ENCODE measurements at places on chromosomes 2 and 18. TPM values are rescaled to one million over a fixed set of nuclear protein-coding genes. Genes with fewer than 3 reads are reported as not detected.

- DNase-seq: no peak
Measured at GRCh38 chr2:224658780-224659405, 57.3 kb downstream of the CCDC195 start.

- no peak for DNase-seq
Measured at GRCh38 chr2:96498021-96498431, 7.1 kb downstream of the NEURL3 start.

GRCh38 chr2:45089554-45090261 lies 80.5 kb upstream of the SIX2 start:
- DNase-seq: no peak

DNA sequence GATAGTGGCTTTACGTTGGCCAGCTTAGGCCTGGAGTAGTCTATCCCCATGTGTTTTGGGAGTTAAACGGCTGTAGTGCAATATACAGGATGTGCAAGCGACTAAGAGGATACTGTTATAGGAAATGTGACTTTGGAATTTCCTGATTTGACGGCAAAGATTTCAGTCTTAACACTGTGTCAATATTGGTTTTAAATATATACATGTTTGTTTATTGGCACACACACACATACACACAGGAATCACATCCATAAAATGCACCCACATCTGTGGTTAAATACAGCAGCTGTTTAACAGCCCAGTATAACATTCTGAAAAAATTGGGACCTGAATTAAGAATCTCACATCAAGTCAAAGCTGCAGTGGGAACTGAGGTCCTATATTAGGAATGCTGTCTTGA lies 347.1 kb downstream of the TXNL1 start:
- no peak for DNase-seq

- DNase-seq: no peak
Measured at GRCh38 chr2:169072163-169072925, 3.0 kb downstream of the DHRS9 start.

- DNase-seq: no peak
Measured at GRCh38 chr2:196166876-196167275, 4.5 kb downstream of the STK17B start.

DNA sequence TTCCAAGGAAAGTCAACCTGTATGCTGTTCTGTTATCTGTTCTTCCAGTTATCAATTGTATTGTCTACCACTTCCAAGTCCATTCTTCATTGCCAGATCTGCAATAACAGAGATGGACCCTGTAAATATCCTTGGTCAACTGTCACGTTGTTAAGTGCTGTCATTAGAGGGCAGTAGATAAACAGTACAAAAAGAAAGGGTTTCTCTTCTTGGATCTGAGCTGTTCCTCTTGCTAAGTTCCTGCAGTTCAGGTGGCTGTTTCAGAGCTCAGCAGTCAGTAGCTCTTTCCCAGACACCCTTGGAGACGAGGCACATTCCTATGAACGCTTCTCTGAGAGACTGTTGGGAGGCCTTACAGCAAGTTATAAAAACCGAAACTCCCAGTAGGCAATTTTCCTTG lies 957.1 kb upstream of the CHAC2 start:
- no peak for DNase-seq

DNA sequence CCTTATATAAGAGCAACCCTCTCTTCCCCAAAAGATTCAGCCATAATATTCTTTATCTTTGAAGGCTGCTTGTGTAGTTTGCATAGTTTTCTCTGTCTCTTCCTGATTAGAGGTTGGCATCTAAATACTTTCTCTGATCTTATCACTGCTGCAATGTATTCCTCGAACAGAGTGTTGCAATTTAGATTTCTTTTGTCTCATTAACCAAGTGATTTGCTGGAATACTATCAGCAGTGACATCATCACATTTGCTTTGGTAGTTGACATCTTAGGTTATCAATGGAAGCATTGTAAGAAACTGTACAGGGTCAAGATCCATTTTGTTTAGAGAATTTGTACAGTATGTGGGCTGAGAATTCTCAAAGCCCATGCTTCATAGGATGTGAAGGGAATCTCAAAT lies 72.0 kb upstream of the NEUROD1 start:
- DNase-seq: no peak

DNA sequence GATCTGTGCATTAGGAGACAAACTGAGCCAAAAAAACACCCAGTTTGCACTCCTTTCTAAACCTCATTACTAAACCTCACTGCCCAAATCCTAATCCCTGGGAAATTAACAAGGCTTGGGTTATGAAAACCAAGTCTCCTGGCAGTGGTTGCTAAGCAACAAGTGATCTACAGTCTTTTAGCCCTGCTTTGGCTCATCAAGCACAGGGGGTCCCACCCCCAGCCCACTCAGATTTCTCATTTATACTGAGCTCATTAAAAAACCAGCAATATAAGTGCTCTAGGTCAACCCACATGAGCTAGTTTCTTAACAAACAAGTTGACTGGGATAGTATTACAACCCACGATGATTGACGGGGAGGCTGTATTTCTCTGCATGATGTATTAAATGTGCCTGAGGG lies 18.4 kb downstream of the DNER start:
- no peak for DNase-seq

- no peak for DNase-seq
Measured at GRCh38 chr2:64692401-64692800, 38.7 kb upstream of the SERTAD2 start.

GRCh38 chr2:120629241-120629895 lies 106.3 kb upstream of the GLI2 start:
- peak; percentile 38 for DNase-seq

- peak; percentile 54 for DNase-seq
Measured at GRCh38 chr18:12408247-12408869, 629 bp downstream of the PRELID3A start.

DNA sequence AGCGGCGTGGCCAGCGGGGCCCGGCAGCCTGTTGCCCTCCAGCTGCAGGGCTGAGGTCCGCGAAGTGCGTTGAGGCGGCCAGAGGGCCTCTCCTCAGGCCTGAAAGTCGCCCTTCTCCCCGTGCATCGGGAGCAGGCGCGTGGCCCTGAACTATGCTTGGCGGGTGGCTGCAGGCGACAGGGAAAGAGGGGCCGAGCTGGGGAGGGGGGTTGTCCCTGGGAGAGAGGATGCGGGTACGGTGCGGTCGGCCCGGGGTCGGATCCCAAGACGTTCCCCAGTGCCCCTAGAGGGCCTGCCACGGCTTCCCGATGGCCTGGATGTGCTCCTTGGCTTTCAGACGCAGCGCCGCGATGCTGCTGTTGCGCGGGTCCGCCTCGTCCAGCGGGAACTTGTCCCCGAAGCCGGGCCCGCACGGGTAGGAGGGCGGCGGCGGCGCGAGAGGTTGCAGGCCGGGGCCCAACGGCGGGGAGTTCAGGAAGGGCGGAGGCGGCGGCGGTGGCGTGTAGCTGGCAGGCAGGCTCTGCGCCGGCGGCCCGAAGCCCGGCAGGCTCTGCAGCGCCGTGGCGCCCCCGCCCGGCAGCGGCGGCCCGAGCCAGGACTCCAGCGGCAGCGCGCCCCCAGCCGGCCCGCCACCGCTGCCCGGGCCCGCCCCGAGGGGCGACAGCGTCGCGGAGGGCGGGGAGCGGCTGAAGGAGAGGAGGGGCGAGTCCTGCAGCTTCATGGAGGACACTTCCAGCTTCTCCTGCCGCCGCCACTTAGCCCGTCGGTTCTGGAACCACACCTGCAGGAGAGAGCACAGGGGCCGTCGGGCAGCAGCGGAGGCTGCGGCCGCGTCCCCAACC lies 4.3 kb downstream of the RAX start:
- DNase-seq: no peak

GRCh38 chr2:101375653-101376052 lies 11.7 kb downstream of the CREG2 start:
- no peak for DNase-seq

The FARSB gene
- 17.8 TPM for total RNA-seq

The KCNS3 gene
- 3.7 TPM for total RNA-seq

The DUSP11 gene
- 10.9 TPM for total RNA-seq

The COBLL1 gene
- total RNA-seq: 15.0 TPM

The PLB1 gene
- total RNA-seq: 2.0 TPM

The CREB1 gene
- 46.9 TPM for total RNA-seq

The UGT1A8 gene
- total RNA-seq: not detected

The CD302 gene
- total RNA-seq: 10.8 TPM

The FAM237A gene
- total RNA-seq: 1.9 TPM

The RHBDD1 gene
- 40.6 TPM for total RNA-seq

Measured in cardiac septum (tissue), 1 donor.